Right atrium auricular region (tissue), 2 donors: ENCODE measurements at places on chromosomes 16 and 17. TPM values are rescaled to one million over a fixed set of nuclear protein-coding genes. Genes with fewer than 3 reads are reported as not detected.

Gene ABCA8
- total RNA-seq, result 59.1 TPM

Gene CLDN9
- total RNA-seq, result not detected

Gene OR1F1
- not detected for total RNA-seq

Gene OR4D1
- total RNA-seq, result not detected

Gene CLEC19A
- total RNA-seq, result not detected

- no peak for DNase-seq
These were observed 577 bp upstream of the HS3ST2 start for GRCh38 chr16:22813223-22813947.

DNA sequence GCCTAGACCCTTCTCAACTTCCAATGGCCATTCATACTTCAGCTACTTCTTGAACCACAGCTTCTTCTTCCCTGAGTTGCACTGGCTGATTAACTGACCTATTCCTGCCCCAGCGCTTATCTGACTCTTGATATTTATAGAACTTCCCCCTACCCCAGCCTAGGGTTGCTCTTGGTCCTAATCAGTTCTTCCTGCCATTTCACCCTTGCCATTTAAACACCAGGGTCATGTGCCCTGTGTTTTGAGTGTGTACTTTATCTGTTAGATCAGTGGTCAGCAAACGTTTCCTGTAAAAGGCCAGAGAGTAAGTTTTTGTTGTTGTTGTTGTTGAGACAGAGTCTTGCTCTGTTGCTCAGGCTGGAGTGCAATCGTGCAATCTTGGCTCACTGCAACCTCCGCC is 82.4 kb upstream of the COX10 start:
- no peak for DNase-seq

- no peak for DNase-seq
These were observed 1.9 kb downstream of the PPP4C start for GRCh38 chr16:30077656-30078055.

- DNase-seq, result no peak
These were observed 2.8 kb upstream of the KIF2B start for GRCh38 chr17:53819956-53820355.

- DNase-seq, result peak; percentile 78
These were observed 10.5 kb downstream of the MNT start for GRCh38 chr17:2390199-2390836.

DNA sequence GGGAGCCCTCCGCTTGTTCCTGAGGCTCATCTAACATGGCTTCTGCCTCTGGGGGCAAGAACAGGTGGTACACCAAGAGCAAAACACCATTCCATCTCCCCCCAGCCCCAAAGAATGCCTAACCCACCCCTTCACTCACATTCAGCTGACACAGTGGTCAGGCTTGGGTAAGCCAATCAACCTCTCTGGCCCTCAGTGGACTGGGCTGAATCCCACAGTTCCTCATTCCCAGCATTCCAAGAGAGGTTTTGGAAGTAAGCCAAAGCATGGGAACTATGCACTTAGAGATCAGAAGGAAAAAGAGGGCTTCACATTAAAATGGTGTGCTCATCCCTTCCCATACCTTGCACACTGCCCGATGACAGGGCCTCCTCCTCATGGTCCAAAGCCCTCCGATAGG is 7.8 kb downstream of the PIGS start:
- no peak for DNase-seq

DNA sequence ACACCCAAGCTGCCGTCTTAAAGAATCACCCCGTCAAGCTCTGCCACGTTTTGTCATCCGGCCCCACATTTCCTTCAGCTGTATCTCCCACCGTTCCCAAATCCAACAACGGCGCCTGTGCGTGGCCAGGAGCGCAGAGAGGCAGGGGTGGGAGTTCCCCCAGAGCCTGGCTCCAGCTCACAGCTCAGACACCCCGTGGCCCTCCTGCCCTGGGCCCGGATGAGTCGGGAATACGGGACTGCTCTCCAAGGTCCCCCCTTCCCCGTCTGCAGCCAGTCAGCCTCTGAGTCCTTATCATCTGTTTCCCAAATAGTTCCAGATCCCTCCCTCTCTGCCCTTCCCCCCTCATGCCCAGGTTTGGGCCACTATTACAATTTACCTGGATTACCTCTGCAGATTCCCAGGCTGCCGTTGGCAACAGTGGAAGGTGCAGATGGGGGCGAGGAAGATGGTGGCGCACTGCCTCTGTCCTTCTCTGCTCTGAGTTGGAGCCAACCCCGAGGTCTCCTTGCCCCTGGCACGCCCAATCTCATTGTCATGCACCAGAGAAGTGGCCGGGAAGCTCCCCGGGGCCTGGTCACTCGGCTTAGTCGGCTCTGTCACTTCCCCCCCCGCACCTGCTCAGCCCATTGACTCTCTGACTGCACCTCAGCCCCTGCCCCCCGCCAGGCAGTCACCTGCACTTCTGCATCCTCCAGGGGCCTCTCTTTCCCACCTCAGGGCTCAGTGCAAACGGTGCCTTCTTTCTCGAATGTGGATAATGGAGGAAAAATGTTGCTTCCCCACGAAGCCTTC is 18.3 kb upstream of the RPTOR start:
- no peak for DNase-seq

GRCh38 chr17:75091855-75092327 is 4.1 kb downstream of the SLC16A5 start:
- no peak for DNase-seq

DNA sequence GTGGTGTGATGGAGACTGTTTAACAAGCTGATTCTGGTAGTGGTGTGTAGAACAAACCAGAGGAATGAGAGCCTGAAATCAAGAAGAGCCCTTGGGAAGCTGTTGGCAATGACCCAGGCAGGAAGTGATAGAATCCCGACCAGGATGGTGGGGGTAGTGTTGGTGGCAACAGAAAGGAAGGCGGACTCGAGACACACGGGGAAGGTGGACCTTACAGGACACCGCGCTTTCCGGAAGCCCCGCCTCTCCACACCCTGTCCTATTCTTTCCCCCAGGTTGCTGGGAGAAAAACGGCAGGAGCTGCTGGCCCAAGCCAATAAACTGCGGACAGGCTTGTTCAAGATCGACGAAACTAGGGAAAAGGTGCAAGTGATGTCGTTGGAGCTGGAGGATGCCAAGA is 30.0 kb upstream of the KDM6B start:
- no peak for DNase-seq

DNA sequence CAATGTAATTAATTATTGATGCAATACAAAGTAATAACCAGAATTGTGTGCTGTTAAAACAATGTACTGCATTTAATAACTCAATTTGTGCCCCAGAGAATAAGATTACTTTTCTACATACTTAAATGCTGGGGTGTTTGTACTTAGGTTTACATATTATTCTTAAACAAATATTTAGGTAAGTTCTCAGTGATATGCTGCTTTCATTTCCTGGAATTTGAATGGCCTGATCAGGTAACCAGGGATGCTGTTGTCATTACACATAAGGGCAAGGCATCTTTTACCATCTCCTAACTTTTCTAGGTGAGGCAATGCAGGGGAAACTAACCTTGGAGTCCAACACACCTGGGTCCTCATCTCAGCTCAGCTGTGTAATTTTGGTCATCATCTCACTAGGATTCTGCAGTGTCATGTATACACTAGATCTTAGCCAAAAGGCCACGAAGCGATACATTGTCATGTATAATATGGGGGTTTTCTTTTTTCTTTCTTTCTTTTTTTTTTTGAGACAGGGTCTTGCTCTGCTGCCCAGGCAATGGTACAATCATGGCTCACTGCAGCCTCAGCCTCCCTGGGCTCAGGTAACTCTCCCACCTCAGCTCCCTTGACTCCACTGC is 45.2 kb downstream of the MYO1D start:
- no peak for DNase-seq

DNA sequence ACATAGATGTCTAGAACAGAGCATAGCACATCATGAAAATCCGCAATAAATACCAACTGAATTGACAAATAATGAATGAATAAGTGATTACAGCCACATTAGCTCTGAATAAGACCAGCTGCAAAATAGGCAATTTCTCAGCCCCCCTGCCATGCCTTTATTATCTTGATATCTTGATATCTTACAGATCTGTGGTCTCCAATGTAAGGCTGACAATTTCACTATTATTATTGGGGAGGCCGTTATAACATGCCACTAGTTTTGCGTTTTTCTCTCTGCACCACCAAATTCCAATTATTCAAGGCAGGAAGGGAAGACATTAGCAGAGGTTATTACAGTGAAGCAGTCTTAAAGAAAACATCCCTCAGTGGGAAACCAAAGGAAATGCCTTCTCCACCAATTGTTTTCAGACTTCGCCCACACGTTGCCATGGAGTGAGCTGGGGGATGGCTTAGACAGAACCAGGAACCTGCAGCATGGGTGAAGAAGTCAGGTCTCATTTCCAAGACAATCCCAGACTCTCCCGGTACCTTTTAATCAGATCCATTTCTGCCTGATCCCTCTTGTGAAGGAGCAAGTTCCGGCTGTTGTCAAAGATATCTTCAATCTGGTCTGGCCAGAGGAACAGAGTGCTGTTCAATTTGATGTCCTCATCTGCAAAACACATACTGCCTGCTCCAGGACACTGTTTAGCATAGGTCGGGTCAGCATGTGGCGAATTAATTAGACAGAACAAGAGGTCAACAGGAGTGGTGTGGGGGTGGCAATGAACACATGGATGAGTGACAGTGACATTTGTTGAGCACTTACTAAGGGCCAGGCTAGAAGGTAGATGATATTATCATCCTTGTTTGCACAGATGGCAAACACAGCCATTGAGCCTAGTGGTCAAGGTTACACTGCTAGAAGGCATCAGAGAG is 46.4 kb downstream of the DNAH3 start:
- DNase-seq, result peak; percentile 48

GRCh38 chr16:58492735-58493134 is 7.2 kb upstream of the NDRG4 start:
- DNase-seq, result no peak

- no peak for DNase-seq
These were observed 11.1 kb downstream of the TLE7 start for GRCh38 chr16:71430744-71431143.
